AG04450 (cell line): ENCODE measurements at places on chromosomes 13 and 19. TPM values are rescaled to one million over a fixed set of nuclear protein-coding genes. Genes with fewer than 3 reads are reported as not detected.

The B3GNT3 gene
- polyA plus RNA-seq: not detected in 2 replicates

The KIR2DL4 gene
- polyA plus RNA-seq: not detected in 2 replicates

The MAN2B1 gene
- polyA plus RNA-seq: 30.9 and 39.5 TPM in 2 replicates

The ATXN8OS gene
- polyA plus RNA-seq: not detected in 2 replicates

The FFAR2 gene
- not detected in 2 replicates for polyA plus RNA-seq

- no peak for DNase-seq
Observed at GRCh38 chr13:37097076-37097475, 8.4 kb downstream of the CSNK1A1L start.

GRCh38 chr19:38049105-38049649 is 142.2 kb downstream of the SIPA1L3 start:
- no peak for DNase-seq

DNA sequence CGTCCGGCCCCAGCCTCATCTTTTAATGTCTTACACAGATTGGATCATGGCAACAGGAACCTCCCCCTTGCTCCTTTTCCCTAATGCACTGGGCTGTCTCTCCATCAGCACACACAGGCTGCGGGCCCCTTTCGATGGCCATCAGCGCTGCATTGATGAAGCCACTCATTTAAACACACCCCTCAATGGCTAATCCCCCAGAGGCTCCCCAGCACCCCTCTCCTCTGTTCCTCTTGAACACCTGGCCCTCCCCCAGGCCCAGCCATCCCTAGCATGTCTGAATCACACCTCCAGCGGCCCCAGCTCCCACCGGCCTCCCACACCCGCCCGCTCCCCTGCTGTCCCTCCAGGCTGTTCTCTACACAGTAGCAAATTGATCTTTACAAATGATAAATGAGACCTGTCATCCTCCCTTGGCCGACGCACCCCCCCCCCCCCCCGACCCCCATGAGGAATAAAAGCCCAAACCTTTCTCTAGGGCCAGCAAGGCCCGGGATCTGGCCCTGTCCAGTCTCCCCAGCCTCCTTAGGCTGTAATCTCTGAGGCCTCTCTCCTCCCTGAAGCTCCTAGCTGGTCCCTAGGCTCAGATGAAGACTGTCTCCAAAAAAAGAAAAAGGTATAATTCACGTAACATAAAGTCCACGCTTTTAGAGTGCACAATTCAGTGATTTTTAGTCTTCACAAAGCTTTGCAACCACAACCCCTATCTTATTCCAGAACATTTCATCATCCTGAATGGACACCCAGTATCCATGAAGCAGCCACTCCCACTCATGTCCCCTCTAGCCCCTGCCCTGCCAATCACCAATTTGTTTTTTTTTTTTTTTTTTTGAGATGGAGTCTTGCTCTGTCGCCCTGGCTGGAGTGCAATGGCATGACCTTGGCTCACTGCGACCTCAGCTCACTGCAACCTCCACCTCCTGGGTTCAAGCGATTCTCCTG is 7.4 kb downstream of the RPL28 start:
- no peak for DNase-seq

GRCh38 chr13:25687471-25688225 is 315.9 kb downstream of the ATP8A2 start:
- DNase-seq: no peak

DNA sequence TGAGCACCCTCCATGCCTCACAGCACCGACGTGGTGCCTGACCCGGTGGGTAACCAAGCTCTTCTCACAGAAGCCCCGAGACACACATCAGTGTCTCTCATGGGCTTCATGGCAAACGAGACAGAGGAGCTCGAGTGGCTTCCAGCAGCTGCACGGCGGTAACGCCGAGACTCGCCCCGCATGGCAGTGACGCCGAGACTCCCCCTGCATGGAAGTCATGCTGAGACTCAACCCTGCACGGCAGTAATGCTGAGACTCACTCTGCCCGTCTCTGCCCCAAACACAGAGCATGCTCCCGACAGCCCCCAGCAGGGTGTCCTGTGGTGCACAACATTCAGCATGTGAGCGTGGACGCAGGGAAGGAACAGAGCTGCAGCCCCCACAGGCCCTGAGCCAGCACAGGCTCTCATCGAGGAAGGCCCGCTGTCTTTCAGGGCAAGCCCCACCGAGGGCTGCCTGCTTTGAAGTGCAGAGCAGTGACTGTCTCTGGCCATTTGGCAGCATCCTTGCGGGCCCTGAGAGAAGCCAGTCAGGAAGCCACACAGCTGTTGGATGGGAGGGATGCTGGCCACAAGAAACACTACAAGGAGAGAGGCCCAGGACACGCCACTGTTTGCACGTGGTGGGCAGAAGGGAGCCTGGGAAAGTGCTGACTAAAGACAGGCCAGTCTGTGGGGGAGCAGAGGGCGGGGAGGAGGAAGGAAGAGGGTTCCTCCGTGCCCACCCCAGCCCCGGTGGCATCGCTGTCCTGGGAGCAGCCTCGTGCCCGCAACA is 9.5 kb downstream of the GAS6 start:
- DNase-seq: no peak

- no peak for DNase-seq
Observed at GRCh38 chr13:66301482-66301881, 928.7 kb downstream of the PCDH9 start.

- DNase-seq: no peak
Observed at GRCh38 chr19:29823581-29824330, 12.0 kb downstream of the CCNE1 start.

- no peak for DNase-seq
Observed at GRCh38 chr13:25902891-25903341, 148.9 kb downstream of the SHISA2 start.

DNA sequence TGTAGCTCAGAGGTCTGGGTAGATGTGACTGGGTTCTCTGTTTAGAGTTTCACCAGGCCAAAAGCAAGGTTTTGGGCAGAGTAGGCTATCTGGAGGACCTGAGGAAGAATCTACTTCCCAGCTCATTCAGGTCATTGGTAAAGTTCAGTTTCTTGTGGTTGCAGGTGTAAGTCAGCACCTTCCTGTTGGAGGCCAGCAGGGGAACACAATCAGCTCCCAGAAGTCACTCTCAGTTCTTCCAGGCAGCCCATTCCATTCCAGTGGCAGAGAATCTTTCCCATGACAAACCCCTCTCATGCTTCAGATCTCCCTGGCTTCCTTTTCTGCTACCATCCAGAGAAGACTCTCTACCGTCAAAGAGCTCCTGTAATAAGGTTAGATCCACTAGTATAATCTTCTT is 176.2 kb upstream of the UFM1 start:
- no peak for DNase-seq

GRCh38 chr13:26946684-26947343 is 186.2 kb upstream of the GPR12 start:
- peak; percentile 42 for DNase-seq

- DNase-seq: no peak
Observed at GRCh38 chr19:7914598-7915045, at the start of gene TGFBR3L. Gene TGFBR3L, plus strand, starts transcription at chr19:7914830.

DNA sequence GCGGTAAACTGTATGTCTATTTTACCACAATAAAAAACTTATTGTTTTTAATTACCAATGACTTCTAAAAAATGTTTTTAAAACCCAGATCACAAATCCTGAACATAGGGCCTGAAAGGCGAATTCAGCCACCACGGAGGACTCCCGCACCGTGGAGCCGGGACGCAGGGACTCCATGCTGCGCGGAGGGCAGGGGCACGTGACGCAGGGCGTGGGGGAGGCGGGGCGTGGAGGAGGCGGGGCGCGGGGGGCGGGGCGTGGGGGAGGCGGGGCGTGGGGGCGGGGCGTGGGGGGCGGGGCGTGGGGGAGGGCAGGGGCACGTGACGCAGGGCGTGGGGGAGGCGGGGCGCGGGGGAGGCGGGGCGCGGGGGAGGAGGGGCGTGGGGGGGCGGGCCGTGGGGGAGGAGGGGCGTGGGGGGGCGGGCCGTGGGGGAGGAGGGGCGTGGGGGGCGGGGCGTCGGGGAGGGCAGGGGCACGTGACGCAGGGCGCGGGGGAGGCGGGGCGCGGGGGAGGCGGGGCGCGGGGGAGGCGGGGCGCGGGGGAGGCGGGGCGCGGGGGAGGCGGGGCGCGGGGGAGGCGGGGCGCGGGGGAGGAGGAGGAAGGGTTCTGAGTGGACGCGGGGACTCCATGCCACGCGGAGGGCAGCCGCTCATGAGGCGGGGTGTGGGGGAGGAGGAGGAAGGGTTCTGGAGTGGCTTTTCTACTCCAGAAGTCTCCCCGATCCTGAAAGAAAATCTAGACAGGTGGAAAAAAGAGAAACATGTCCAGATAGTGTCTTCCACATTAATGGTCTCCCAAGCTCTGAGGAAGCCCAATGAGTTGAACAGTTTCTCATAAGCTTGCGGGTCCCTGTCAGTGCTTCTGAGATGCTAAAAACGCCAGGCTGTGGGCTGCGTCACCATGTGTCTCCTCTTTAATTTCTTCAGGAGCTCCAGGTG is 4.4 kb upstream of the PROZ start:
- DNase-seq: no peak

GRCh38 chr13:107299717-107300116 is 731.8 kb upstream of the ARGLU1 start:
- no peak for DNase-seq

DNA sequence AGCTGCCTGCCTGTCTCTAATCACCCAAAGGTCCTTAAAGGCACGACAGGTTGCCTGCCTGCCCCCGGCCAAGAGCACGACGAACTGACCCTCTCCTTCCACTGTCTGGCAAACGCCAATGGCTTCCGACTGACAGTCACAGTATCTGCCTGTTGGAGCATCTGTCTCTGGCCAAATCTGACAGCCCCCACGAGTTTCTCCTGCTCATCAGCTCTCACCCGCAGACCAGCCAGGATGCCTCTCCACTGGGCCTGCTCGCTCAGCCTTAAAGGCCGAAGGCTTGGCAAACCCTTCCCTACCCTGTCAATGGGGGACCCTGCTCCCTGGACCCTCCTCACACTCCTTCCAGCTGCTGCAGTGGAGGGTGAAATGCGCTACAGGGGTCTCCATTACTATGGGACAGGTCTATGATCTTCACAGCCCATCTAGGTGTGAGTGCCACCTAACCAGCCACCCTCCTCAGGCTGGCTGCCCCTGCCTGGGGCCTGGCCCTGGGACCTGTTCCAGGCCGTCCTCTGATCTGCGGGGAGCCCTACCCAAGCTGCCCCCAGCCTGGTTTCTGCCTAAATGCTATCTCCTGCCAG is 932 bp downstream of the FAM83E start:
- no peak for DNase-seq

- no peak for DNase-seq
Observed at GRCh38 chr19:11384778-11385129, 640 bp upstream of the EPOR start.

DNA sequence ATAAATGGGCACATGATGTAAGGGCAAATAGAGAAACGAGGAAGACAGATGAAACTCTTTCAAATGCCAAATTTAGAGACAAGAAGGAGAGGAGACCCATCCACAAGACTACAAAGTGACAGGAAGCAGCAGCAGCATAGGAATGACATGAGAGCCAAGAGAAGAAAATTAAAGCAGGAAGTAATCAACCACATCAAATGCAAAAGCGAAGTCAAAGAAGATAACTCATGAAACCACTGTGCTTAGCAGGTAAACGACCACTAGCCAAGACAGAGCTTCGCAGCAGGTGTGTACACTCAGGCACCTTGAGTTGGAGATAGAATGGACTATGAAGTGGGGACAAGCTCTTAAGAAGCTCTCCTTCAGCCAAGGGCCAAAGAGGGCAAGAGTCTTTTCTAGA is 64.1 kb downstream of the KLF12 start:
- no peak for DNase-seq

- no peak for DNase-seq
Observed at GRCh38 chr13:105732806-105733529, 802.5 kb downstream of the EFNB2 start.
